Endothelial cell of umbilical vein (primary cell): ENCODE measurements at places on chromosomes 3 and 15.

DNA sequence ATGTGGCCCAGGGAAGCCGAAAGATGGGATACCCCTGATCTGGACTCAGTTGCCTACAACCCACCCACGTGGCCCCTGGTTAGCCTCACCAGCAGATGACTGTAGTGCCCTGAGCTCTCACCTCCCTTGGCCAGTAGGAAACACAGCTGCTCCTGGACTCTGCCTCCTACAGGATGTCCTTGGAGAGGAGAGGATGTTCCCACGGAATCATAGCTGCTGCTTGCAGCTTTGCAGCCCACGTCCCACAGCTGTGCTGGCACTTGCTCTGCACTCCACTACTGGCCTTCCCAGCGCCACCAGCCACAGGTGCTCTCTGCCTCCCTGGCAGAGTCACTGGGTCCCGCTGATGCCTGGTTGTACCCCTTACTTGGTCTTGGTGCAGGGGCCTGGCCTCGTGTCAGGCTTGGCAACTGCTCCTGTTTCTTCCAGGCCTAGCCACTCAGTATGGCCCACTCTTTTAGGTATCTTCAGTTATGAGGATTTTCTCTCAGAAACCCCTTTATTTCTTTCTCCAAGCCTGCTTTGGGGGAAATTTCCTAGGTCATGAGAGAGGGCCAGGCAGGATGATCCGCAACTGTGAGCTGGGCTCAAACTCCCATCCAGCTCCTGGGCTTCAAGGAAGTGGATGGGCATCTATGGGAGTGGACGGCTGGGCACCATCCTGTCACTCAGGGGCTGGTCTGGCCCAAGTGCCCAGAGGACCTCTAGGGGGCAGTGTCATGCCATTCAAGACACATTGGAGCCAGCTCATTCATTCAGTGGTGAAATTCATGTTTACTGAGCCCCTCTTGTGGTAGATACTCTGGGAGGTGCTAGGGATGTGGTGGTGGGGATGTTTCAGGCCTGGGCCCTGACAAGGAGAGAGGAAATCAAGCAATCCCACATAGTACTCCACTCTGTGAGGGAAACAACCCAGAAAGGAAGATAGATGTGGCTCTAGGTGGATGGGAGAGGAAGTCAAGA, 16.2 kb upstream of the VILL start:
- no peaks in the 10 kb centered on the region for H3K4me1 ChIP-seq
- peak; percentile 63 for DNase-seq
- H3K27me3 ChIP-seq, result no peaks in the 10 kb centered on the region
- H3K36me3 ChIP-seq, result peaks cover 9% of the 10 kb centered on the region

DNA sequence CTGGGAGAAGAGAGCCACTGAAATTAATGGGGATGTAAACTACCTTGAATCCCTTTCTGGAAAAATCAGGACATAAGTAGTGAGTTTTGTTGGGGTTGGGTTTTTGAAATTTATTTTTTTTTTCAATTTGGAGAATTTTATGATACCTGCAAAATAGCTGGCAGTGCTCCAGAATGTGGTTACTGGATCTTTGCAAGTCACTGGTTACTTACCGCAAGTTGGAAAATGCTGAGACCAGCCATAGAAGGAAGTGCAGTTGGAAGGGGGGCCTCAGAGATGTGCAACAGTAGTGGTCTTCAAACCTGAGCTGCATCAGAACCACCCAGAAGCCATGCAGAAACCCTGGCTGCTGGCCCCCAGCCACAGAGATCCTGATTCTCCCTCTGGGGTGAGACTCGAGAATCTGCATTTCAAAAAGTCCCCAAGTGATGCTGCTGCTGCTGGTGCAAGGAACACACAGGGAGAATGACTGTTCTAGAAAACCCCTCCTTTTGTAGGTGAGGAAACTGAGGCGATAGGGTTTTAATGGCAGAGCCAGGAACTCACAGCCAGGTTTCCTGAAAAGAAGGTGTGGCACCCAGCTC, 39.7 kb downstream of the SEMA5B start:
- H3K27ac ChIP-seq, result no peak overlapping the region
- H3K4me3 ChIP-seq, result no peak overlapping the region
- peaks cover 43% of the 10 kb centered on the region for H3K27me3 ChIP-seq
- H3K36me3 ChIP-seq, result no peaks in the 10 kb centered on the region

GRCh38 chr3:161915418-161915750, 418.8 kb downstream of the OTOL1 start:
- no peaks in the 10 kb centered on the region for H3K4me1 ChIP-seq
- H3K27me3 ChIP-seq, result no peaks in the 10 kb centered on the region
- no peak overlapping the region for H3K27ac ChIP-seq
- no peaks in the 10 kb centered on the region for H3K36me3 ChIP-seq
- DNase-seq, result no peak

DNA sequence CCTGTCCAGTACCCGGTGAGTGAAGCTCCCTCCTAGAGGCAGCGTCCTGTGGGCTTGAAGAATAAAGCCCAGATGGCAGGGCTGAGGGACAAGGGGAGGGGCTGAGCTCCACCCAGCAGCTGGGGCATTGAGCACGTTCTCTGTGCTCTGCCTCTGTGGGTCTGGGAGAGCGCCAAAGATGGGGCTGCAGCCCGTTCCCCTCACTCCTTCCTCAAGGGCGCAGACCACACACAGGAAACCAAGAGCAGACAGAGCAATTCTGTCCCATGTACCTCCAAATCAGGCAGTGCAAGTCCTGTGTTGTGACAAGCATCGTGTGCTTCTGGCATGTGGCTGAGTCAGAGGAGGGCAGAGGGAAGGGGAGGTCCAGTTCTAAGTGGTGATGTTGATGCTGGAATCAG, 15.7 kb upstream of the KIF23 start:
- H3K4me3 ChIP-seq, result no peak overlapping the region
- peaks cover 7% of the 10 kb centered on the region for H3K4me1 ChIP-seq
- no peak overlapping the region for H3K27ac ChIP-seq
- no peaks in the 10 kb centered on the region for H3K36me3 ChIP-seq

DNA sequence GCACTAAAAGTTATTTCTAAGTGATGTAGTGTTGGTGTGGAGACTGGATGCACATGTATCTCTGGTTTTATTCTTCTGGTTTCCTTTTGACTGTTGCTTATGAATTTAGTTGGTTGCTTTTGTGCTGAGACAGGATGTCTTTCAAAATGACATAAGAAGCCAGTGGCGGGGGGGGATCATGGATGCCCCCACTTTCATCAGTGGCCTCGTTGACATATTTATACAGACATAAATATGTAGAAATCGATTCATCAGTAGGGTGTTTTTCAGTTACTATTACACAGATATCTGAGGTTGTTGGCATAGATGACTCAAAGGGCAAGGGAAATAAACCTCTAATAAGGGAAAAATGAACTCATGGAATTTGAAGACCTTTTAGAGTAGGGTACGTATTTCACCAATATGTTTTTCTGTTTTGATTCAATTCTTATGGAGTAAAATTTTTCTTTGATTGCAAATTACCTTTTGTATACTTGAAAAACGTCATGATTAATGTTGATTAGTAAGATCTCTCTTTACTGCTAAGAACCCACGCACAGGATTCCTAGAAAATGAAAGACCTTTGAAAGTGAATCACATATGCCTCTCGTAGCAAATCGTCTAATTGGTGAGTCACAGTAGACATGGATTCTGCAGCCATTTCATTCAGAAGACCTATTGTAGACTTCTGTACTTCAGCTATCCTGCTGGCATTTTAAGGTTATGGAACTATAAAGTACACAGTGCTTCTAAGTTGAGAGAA, 97.4 kb upstream of the RBMS3 start:
- H3K27ac ChIP-seq, result no peak overlapping the region
- peaks cover 20% of the 10 kb centered on the region for H3K4me1 ChIP-seq
- no peak for DNase-seq

- H3K4me1 ChIP-seq, result peaks cover 13% of the 10 kb centered on the region
- H3K27ac ChIP-seq, result no peak overlapping the region
- H3K36me3 ChIP-seq, result no peaks in the 10 kb centered on the region
Measured at GRCh38 chr3:132422531-132422930, 5.2 kb downstream of the DNAJC13 start.

DNA sequence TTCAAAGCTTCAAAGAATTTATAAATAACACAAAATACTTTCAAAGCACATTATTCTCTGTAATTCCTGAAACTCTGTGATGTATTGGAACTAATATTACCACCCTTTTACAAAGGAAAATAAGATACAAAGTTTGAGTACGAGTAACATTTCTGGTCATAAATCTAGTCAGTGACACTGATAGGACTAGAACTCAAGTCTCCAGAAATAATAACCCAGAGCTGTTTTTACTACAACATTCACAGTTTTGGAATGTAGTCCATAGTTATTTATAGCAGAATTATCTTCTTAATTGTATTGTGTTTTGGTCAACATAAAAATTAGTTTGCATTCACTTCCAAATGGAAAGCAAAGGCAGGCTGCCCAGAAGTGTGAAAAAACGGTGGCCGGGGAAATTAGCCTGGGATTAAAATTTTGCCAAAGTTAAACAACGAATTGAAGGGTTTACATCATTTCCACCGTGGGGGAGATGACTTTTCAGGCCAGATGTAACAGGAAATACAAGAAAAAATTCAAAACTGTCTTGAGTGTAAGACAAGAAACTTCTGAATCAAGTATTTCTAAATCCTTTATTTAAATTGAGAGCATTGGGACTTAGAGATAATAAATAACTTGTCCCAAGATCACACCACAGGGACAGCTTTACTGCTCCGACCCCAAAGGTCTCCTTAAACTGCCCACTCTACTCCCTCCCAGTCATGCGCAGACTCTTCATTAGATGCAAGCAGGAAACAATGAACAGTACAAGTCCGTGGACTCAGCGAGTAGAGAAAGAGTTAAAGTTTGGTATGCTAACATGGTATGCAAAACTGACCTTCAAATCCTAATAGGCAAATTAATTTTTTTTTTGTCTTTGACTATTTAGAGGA, 74.3 kb upstream of the VGLL4 start:
- H3K4me3 ChIP-seq, result peak overlapping the region; percentile 93
- H3K27ac ChIP-seq, result peak overlapping the region; percentile 76
- H3K4me1 ChIP-seq, result peaks cover 21% of the 10 kb centered on the region
- DNase-seq, result peak; percentile 78
- H3K27me3 ChIP-seq, result no peaks in the 10 kb centered on the region
- no peaks in the 10 kb centered on the region for H3K36me3 ChIP-seq

DNA sequence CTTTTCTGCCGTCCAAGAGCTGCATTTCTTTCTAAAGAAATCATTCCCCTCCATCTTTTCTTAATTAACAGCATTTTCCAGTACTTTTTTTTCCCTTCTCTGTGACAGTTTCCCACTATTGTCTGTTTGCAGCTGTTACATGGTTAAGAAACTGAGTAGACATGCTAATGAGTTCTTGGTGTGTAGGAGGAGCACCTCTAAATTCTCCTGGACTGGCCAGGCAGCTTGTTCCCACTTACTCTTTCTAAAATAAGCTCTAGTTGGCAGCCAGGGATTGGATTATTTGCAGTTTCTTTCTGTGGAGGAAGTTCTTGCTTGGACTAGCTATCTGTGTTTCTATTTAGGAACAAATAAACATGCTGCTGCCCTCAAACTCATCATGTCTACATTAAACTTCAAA, 235.1 kb upstream of the GAP43 start:
- H3K36me3 ChIP-seq, result no peaks in the 10 kb centered on the region
- no peak overlapping the region for H3K27ac ChIP-seq
- H3K4me3 ChIP-seq, result no peak overlapping the region
- DNase-seq, result no peak
- H3K27me3 ChIP-seq, result no peaks in the 10 kb centered on the region

DNA sequence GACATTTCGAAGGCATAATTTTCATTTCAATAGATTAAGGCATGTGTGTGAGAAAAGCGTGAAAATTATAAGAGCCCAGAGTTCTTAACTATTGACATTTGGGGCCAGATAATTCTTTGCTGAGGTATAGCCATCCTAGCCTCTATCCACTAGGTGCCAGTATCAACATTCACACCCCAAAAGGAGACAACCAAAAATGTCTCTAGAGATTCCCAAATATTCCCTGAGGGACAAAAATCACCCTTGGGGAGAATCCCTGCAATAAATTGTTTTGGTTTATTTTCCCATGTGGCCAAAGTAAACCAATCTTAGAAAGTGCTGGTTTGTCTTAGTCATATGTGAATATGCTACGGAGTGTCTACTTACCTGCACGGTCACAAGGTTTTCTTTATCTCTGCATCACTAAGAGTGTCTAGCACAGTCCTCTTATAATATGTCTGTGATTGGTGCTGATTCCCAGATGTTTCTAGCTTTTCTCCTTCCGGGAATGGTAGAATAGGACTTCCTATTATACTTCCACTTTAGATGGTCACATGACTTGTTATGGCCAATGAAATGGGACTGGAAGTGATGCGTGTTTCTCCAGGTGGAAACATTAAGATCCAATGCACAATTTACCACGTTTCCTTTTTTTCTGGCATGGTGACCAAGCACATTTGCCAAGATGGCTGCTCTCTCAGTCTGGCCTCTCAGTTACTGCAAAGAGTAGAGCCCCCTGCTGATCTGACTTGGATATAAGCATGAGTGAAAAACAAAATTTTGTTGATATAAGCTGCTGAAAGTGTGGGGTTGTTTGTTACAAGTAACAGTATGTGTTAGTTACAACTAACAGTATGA, 8.0 kb upstream of the KBTBD8 start:
- no peaks in the 10 kb centered on the region for H3K4me1 ChIP-seq
- H3K4me3 ChIP-seq, result no peak overlapping the region
- H3K27me3 ChIP-seq, result peaks cover 11% of the 10 kb centered on the region
- H3K27ac ChIP-seq, result no peak overlapping the region

DNA sequence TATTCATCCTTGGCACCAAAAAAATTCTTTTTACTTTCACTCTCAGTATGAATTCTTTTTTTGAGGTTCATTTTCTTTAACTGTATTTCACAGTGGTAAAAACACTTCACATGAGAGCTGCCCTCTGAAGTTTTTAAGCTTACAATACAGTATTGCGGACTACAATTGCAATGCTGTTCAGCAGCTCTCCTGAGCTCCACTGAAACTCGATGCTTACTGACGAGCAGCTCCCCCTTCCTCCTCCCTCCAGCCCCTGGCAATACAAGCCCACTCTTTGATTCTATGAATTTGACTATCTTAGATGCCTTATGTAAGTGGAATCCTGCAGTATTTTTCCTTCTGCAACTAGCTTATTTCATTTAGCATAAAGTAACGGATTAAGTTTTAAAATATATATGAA, 183.4 kb downstream of the ADAMTS17 start:
- no peaks in the 10 kb centered on the region for H3K36me3 ChIP-seq
- H3K4me1 ChIP-seq, result no peaks in the 10 kb centered on the region
- no peaks in the 10 kb centered on the region for H3K27me3 ChIP-seq
- no peak overlapping the region for H3K4me3 ChIP-seq
- no peak overlapping the region for H3K27ac ChIP-seq
- no peak for DNase-seq

DNA sequence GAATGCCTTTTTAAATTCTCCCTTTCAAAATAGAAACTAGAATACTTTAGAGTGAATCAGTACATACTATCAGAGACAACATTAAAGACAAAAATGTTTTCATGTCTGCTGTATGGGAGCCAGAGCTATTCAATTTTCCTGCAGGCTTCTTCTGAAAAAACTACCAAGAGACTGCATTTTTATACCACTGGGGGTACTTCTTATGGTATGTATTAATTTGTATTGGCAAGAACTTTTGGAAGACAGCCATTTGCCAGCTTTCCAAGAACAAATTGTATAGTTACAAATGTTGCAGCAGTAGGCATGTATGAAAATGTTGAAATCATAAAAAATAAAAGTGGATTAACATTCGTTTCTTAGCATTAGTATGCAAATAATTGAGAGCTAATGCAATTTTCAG, 1010.0 kb upstream of the CADM2 start:
- no peak for DNase-seq
- no peaks in the 10 kb centered on the region for H3K4me1 ChIP-seq
- H3K27me3 ChIP-seq, result no peaks in the 10 kb centered on the region
- H3K27ac ChIP-seq, result no peak overlapping the region
